ENCODE measurements at places on chromosomes 3 and 15.
A peak's percentile ranks its signal among the peaks of the same experiment; 100 is the strongest.

DNA sequence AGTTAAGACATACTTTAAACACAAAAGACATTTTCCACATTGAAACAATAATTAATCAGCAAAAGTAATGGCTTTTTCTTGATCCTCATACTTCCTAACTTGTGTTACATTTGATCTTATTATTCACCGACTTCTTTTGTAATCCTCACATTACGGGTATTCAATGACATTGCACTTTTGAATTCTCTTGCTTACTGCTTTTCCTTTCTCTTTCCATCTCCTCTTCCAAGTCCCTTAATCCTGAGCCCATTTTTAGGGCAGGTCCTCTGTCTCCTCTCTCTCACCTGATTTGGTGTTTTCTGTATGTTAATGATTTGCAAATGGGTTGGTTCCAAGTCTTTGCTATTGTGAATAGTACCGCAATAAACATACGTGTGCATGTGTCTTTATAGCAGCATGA, 48.5 kb upstream of the RAP2B start:
- no peak for DNase-seq

GRCh38 chr3:29642393-29643033, 361.6 kb downstream of the RBMS3 start:
- DNase-seq = peak; percentile 78

GRCh38 chr15:47588958-47589357, 128.3 kb upstream of the SEMA6D start:
- peak; percentile 9 for DNase-seq

- no peak for DNase-seq
Measured at GRCh38 chr3:193498215-193498614, 56.5 kb downstream of the ATP13A4 start.

DNA sequence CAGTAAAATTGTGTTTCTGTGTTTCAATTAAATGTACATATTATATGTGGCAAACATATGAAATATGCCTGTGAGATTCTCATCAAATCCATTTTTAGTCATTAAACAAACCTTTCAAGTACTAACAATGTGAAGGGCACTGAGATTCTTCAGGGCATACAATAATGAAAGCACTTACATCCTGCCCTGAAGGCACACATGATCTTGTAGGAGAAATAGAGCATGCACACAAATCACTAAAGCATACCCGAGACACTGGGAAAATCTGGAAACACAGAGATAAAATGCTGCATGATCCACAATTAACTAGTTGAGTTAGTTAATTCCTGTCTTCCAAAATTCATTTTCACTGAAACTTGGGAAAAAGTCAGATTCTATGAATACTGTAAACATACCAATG, 810.5 kb upstream of the NECTIN3 start:
- DNase-seq = no peak

- no peak for DNase-seq
Measured at GRCh38 chr3:30248423-30248822, 358.0 kb upstream of the TGFBR2 start.

- DNase-seq = peak; percentile 58
Measured at GRCh38 chr3:168040607-168041208, 55.0 kb downstream of the GOLIM4 start.

DNA sequence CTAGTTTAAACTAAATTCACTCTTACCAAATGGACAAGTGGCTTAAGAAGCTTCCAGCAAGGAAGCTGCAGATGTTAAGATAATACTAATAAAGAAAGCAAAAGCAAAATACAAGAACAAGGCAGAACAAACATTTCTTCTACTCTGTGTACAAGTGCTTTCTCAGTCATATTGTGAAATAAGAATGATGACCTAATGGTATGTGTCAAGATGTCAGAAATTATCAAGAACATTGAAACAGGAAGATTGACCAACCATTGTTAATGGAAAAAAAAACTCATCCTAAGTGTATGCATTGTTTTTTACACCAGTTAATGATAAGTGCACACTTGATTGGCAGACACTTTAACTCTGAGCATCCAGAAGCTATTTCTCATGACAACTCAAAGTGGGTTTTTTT, 65.4 kb upstream of the P2RY1 start:
- no peak for DNase-seq

DNA sequence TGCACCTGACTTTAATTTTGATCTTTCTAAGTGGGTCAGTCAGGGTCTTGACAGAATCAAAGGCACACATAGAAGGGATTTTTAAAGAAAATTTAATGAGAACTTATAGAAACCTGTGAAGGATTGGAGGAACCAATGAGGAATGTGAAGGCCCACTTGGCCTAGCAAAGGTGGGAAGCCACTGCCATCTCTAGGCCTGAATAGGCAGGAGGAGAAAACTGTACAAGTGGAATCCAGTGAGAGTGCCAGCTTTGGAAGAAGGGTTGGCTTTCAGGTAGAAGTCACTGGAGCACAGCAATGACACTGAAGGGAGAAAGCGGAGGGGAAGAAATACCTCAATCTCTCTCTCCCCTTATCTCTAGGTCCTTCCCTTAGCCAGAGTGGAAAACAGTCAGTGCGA, 380.7 kb upstream of the KCNMB2 start:
- DNase-seq = no peak

GRCh38 chr3:153591561-153592245, 429.7 kb downstream of the RAP2B start:
- peak; percentile 22 for DNase-seq

DNA sequence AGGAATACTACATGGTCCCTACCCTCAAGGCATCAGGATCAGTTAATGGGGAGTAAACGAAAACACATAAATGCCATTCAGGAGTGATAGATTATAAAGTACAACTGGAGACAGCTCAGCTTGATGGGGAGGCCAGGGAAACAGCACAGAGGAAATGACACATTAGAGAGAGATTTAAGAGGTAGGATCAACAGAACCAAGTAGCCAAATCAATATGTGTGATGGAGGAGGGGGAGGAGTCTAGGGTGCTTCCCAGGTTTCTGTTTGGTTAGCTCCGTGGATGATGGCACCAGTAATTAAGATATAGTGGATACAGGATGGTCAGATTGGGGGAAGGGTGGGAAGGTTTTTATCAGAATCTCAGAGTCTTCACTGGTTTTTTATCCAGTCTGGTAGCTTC, 229.5 kb upstream of the ROPN1 start:
- peak; percentile 51 for DNase-seq

GRCh38 chr3:118102737-118103136, 931.9 kb downstream of the IGSF11 start:
- DNase-seq = no peak

DNA sequence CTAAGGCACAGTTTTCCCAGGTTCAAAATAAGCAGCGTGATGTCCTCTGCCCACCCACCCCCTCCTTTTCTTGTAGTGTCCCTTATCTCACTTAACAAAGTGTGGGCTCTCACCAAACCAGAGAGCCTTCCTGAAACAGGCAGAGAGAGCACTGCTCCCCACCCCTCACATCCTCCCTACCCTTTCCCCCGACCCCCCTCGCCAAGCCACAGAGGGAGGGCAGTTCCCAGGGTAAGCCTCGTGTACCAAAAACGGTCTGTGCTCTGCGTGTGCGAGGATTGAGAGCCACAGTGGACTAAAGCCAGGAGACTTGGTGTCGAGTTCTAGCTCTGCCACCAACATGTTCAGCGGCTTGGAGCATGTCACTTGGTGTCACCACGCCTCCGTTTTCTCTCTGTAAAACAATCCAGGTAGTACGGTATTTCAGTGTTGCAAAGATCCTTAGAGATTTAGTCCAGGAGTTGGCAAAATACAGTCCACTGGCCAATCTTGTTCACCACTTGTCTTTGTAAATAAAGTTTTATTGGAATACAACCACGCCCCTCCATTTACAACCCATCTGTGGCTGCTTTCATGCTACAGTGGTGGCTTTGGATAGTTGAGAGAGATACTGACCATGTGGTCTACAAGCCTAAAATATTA, 249.9 kb downstream of the OPA1 start:
- DNase-seq = no peak

DNA sequence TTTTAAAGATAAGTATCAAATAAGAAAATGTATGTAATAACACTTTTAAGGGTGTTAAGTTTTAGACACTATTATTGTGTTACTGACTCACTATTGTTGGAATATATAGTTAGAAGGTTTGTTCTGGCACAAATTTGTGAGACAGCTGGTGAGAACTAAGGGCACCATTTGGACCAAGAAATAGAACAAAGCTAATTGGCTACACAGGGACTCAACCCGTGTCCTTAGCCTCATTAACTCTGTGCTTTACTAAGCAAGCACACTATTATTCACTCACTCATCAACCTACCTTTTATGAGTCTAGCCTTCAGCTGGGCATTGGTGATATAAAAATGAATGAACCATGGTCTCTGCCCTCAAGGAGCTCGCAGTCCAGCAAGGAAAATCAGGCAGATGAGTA, 4.1 kb upstream of the UNC13C start:
- no peak for DNase-seq

DNA sequence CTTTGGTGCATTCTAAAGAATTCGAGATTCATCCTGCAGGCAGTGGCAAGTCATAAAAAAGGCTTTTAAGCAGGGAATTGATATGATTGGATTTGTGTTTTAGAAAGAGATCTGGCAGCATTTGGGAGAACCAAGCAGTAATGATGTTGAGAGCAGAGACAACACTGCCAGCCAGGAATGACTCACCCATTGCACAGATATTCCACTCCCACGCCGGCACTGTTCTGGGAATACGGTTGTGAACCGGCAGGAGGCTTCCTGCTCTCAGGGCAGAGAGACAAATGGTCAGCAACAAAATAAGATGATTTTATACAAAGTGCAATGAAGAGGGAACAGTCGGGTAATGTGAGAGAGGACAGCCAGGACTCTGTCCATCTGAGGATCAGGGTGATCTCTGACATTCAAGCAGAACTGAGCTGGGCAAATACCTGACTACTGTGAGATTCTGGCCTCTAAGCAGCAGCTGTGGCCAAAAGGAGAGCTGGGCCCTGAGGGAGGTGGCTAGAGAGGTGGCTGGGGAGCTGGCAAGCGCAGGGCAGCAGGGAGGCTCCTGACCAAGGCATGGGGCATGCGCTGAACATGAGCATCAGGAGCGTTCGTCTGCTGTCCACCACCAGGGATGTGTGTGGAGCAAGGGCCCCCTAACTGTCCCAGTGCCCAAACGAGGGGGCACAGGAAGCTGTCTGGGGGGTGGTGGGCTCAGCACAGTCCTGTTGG, 56.1 kb upstream of the PLXNA1 start:
- DNase-seq = peak; percentile 68

DNA sequence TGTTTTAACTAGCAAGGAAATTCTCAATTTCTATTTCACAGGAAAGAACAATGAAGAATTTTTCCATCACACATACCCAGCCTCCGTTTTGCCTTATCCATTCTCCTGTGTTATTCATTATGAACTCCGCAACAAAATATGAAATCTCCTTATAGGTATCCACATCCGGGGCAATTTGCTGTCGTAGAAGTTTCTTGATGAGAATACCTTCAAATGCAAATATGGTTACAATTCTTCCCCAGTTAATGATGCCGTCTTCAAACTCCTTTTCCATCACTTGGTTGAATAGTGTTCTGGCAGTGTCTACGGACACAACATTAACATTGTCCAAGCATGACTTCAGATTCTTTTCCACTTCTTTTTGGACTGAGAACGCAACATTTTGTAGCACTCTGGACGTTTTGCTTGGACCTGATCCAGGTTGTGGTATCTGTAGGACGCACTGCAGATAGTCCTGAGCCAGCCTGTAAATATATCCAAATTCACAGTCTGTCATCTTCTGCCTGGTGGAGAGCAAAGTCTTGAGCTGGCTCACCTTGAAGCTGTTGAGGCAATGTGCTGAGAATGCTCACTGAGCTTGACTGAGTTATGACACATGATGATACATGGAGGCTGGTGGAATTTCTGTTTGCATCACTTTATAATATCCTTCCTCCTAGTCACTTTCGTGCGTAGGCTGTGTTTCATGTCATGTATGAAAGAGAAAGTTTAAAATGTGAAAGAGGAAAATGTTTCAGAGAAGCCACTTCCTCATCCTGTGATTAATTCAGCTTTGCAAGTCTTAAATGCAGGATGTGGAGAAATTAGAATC, at the start of gene BCL2A1:
BCL2A1 (minus strand) TSS at position 573 of the 811 bp plus-strand sequence; CDS start at position 496, 77 bp downstream.
- peak; percentile 91 for DNase-seq

GRCh38 chr15:35721751-35722150, 175.8 kb upstream of the DPH6 start:
- no peak for DNase-seq

GRCh38 chr3:190494907-190495306, 19.0 kb upstream of the IL1RAP start:
- DNase-seq = no peak

DNA sequence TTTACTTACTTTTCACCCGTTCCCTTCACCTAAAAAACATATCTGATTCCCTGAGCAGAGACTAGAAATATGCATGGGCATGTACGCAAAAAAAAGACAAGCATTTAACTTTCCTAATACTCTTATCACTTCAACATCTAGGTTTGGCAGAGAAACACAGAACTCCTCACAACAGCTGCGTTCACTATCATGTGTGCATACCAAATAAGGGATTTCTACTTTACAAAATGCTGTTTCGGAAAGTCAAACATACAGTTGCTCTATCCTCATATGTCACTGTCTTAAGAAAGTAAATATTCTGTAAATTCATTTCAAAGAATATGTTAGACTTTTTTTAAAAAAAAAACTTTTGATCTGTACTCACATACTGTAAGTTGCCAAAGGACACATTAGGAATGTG, 65.1 kb upstream of the CBLB start:
- peak; percentile 49 for DNase-seq

DNA sequence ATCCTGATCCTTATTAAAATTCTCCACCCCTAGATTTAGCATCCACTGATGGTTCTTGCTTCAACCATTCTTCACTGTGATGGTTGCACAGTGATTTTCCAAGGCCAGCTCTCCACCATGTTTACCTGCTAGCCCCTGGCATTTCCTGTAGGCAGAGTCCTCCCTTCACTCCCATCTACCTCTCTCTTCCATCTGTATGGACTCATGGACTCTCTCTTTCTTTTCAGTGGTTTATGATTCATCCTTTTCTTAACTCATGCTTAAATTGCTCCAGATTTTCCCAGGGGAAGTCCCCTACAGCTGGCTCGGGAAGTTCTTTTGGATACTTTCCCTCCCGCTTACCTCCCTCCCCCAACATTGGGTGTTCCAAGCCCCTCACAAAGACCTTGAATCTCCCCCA, 18.7 kb downstream of the TGM4 start:
- peak; percentile 72 for DNase-seq

DNA sequence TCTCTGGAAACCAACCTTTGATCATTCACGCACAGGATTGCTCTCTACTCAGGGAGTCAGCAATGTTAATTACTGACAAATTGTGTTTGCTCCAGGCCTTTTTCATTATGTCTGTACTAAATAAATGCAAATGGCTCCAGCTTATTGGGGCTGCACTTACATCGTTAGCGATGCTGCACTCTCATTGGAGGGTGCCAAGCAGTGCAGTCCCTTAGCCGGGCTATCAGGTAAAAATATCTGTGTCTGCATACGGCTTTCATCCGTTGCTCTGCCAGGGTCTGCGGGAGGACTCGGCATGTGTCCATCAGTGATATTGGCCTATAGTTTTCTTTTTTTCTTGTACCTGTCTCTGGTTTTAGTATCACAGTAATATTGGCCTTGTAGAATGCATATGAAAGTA, 471.5 kb upstream of the CADM2 start:
- no peak for DNase-seq

All from fibroblast of skin of abdomen (primary cell).